ENCODE measurements at places on chromosomes 2 and 18. TPM values are rescaled to one million over a fixed set of nuclear protein-coding genes. Genes with fewer than 3 reads are reported as not detected.

The AGXT gene
- not detected for total RNA-seq

The LYG2 gene
- not detected for total RNA-seq

The DOK6 gene
- not detected for total RNA-seq

DNA sequence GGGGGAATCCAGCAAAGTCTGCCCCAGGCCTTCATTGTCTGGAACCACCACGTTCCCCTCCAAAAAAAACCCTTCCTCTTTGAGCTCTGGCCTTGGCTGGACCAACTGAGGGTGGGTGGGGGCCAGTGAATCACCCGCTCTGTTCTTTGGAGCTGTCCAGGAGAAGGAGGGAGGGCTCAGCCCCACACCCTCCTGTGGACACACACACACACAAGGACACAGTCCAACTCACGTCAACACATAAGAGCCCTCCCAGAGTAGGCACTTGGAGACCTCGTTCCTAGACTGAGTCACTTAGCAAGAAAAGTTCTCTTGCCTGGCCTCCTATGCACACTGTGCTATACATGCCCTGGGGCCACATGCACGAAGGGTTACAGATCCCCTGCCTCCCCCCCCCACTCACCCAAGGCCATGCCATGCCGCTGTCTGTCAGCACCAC is 1.2 kb upstream of the TNS1 start:
- no peaks in the 10 kb centered on the region for H3K36me3 ChIP-seq
- H3K4me3 ChIP-seq: no peak overlapping the region
- no peak for DNase-seq
- no peaks in the 10 kb centered on the region for H3K4me1 ChIP-seq

DNA sequence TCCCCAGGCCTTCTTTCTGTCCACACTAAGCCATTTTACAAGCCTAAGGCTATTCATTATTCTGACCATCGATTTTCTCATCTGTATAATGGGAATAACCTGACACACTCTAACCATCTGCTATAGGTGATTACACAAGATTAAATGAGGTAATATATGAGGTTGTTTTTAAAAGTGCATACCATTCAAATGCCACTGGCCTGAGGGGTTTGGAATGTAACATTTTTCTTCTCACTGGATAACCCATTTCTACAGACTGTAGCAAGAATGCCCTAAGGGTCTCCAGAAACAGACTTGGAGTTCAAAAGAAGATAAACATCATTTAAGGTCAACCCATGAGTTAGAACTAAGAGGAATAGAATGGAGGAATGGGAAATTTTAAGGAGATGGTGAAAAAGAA is 111.7 kb upstream of the SETBP1 start:
- H3K36me3 ChIP-seq: no peaks in the 10 kb centered on the region
- H3K4me1 ChIP-seq: peaks cover 11% of the 10 kb centered on the region
- no peaks in the 10 kb centered on the region for H3K27me3 ChIP-seq

DNA sequence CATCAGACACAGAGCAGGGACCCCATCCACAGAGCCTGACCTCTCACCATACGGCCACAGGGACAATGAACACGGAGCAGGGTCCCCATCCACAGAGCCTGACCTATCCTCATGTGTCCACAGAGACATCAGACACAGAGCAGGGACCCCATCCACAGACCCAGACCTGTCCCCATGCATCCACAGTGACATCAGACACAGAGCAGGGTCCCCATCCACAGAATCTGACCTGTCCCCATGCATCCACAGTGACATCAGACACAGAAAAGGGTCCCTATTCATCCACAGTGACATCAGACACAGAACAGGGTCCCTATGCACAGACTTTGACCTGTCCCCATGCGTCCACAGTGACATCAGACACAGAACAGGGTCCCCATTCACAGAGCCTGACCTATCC is 325.1 kb upstream of the RAB6C start:
- no peaks in the 10 kb centered on the region for H3K36me3 ChIP-seq
- no peak for DNase-seq
- no peak overlapping the region for H3K27ac ChIP-seq
- peaks cover 39% of the 10 kb centered on the region for H3K27me3 ChIP-seq
- no peaks in the 10 kb centered on the region for H3K4me1 ChIP-seq
- no peak overlapping the region for H3K4me3 ChIP-seq

Measured in PC-9 (cell line).